Activated CD4-positive, alpha-beta memory T cell treated with anti-CD3 and anti-CD28 coated beads, Interleukin-2, amount 10 ng/mL, durations not matched to agents 7 days and 5 days (primary cell): ENCODE measurements at places on chromosomes 12 and 14.

DNA sequence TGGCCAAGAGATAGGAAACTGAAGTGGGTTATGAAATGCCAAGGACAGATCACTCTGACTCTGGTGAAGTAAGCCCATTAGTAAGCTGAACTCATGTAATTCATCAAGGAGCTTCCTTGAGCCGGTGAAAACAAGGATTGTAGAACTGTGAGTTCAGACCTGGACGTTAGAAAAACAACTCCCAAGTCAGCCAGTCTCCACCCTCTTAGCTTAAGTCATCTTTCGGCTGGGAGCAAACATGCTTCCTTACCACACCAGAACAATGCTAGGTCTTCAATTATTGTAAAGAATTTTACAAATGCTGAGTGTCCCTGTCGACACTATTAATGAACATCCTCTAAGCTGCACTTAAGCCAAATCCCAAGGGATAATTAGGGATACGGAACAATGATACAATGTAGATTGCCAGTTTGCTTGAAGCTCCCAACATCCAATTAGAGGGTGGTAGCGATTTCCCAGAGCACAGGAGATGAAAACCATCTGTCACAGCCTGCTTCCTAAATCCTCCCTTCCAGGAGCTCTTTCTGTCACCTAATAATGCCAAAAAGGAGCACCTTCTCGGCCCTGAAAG is 45.7 kb upstream of the VASH1 start:
- no peak for DNase-seq
- H3K4me3 ChIP-seq: no peak overlapping the region
- peaks cover 4% of the 10 kb centered on the region for H3K4me1 ChIP-seq

DNA sequence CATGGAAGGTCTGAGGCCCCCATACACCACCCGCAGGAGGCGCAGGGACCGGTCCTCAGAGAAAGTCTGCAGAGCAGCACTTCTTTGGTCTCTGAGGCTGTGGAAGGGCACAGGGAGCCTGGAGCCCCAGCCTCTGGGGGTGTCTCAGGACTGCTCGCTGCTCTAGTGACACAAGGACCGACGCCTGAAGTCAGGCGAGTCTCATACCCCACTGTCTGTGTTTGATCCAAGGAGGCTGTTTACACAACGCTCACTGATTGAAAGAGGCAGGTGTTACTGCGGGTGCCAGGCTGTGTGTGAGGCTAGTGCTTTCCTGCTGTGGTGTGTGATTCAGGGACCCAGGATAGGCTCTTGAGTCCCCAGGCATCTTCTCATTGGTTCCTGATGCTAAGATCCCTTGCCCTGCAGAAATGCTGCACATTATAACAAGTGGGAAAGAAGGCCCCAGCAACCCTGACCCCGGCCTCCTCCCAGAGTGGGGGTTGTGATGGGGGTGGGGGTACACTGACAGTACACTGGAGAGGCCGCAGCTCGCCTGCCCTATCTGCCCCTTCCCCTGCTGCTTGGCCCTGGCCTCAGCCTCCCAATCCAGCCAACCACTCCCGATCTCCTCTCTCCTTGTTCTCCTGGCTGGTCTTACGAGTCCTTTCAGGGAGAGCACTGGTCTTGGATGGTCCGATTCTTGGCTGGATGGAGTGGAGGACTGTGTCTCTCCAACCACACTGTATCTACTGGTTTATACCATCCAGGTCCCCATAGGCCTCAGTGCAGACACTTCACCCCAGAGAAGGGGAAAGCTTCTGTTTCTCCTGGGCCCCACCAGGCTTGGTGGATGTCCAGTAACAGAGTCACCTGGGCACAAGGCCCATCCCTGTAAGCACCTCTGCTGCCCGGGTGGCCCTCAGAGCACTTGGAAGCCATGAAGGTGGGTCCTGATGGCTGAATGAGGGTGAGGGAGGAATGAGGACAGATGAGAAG is 6.6 kb downstream of the CACNA2D4 start:
- peaks cover 22% of the 10 kb centered on the region for H3K4me1 ChIP-seq
- DNase-seq: peak; percentile 13
- H3K27ac ChIP-seq: no peak overlapping the region
- no peak overlapping the region for H3K4me3 ChIP-seq
- H3K27me3 ChIP-seq: peaks cover 18% of the 10 kb centered on the region
- peaks cover 3% of the 10 kb centered on the region for H3K36me3 ChIP-seq

DNA sequence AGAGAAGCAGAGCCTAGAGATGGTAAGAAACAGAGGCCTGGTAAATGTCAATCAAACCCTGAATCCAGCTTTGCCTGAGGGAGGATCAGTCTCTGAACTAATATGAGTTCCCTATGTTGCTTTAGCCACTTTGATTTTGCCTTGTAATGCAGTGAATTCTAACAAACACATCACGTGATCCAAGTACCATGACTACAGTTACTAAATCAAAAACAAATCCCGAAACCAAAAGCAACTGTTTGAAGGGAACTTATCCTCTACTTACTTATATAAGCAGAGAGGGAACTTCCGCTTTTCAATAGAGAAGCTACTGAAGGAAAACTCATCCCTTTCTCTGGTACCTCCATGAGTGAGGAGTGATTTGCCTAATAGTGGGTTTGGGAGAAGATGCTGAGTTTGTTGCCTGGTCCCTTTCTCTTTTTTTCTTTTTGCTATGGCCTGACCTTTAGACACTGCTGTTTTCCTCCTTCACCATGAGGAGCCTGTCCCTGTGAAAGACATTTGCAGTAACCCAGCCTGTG is 7.7 kb upstream of the PPTC7 start:
- H3K27ac ChIP-seq: peak overlapping the region; percentile 57
- H3K36me3 ChIP-seq: no peaks in the 10 kb centered on the region
- H3K27me3 ChIP-seq: no peaks in the 10 kb centered on the region
- peaks cover 26% of the 10 kb centered on the region for H3K4me1 ChIP-seq

DNA sequence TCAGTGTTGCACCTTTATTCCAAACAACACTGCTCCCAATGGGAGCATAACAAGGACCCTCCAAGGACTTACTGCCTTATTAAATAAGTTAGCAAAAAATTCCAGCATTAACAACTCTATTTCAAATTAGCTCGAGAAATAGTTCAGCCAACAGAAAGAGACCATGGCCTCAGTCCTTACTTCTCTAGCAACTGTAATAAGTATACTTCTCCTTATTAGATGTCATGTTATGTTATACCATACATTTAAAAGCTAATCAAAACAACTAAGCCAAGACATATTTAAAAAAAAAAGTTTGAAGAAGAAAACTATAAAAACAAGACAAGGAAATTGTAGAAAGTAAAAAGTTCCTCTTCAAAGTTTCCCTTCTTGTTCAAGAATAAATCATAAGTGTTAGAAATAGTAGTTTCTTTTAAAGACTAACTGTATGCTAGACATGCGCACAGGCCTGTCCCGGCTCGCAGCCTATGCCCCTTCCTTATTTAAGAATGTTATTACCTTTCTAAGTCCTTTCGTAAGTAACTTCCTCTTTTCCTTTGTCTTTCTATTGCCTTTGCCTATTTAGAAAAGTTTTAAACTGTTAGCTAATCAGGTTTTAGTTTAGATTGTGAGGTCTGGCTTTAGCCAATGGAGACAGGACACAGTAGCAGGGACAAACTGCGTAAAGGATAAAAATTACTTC is 68.6 kb downstream of the RESF1 start:
- peaks cover 20% of the 10 kb centered on the region for H3K4me1 ChIP-seq
- no peak overlapping the region for H3K27ac ChIP-seq
- no peak overlapping the region for H3K4me3 ChIP-seq

DNA sequence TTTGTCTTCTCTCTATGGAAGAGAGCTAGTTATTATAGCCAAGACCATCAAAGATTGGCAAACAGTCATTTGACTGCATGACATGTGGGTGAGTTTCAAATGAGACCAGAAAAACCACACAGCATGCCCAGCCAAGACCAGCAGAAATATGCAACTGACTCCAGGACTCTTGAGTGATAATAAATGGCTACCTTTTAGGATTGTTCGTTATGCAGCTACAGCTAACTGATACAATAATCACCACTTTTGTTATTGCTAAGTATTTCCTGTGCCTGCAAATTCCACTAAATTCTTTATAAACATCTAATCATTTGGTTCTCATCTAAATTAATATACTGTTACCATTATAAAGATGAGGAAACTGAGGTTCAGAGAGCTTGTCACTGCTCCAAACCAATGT is 528.4 kb upstream of the TBX3 start:
- no peak for DNase-seq
- H3K4me1 ChIP-seq: no peaks in the 10 kb centered on the region
- no peak overlapping the region for H3K4me3 ChIP-seq
- H3K36me3 ChIP-seq: no peaks in the 10 kb centered on the region

GRCh38 chr14:92489394-92490238 is 24.0 kb upstream of the RIN3 start:
- no peak overlapping the region for H3K4me3 ChIP-seq
- no peak for DNase-seq
- peaks cover 6% of the 10 kb centered on the region for H3K4me1 ChIP-seq
- peaks cover 6% of the 10 kb centered on the region for H3K27me3 ChIP-seq
- no peak overlapping the region for H3K27ac ChIP-seq

GRCh38 chr14:103545915-103546651 is 16.4 kb downstream of the BAG5 start:
- H3K36me3 ChIP-seq: no peaks in the 10 kb centered on the region
- H3K27me3 ChIP-seq: no peaks in the 10 kb centered on the region
- H3K4me1 ChIP-seq: no peaks in the 10 kb centered on the region
- DNase-seq: no peak
- H3K27ac ChIP-seq: no peak overlapping the region

- no peak for DNase-seq
- no peaks in the 10 kb centered on the region for H3K4me1 ChIP-seq
- no peaks in the 10 kb centered on the region for H3K27me3 ChIP-seq
These were observed 109.6 kb downstream of the RMST start for GRCh38 chr12:97572220-97572619.

DNA sequence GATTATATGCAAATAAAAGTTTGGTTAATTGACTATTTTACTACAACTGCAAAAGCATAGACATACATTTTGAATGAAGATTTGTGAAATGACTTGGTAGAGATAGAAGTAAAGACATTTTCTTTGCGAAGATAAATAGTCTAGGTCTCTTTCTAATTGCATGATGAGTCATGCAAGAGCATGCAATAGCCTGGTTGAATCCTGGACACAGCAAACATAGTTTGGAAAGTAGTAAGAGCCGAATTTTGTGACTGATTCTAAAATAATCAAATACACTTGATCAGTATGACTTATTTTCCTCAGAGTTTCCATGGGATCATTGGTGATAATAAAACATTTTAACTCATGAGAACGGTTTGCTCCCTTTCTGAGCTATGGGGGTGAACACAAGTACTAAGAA is 27.7 kb upstream of the CAND1 start:
- H3K36me3 ChIP-seq: no peaks in the 10 kb centered on the region
- H3K27me3 ChIP-seq: no peaks in the 10 kb centered on the region
- H3K27ac ChIP-seq: no peak overlapping the region
- DNase-seq: no peak
- H3K4me1 ChIP-seq: no peaks in the 10 kb centered on the region

- no peak overlapping the region for H3K4me3 ChIP-seq
- H3K27ac ChIP-seq: no peak overlapping the region
- H3K36me3 ChIP-seq: no peaks in the 10 kb centered on the region
- H3K27me3 ChIP-seq: peaks cover 3% of the 10 kb centered on the region
- no peaks in the 10 kb centered on the region for H3K4me1 ChIP-seq
These were observed 207.2 kb downstream of the AACS start for GRCh38 chr12:125272383-125272933.

- no peaks in the 10 kb centered on the region for H3K27me3 ChIP-seq
- H3K4me3 ChIP-seq: no peak overlapping the region
- peaks cover 2% of the 10 kb centered on the region for H3K4me1 ChIP-seq
- H3K27ac ChIP-seq: no peak overlapping the region
- DNase-seq: no peak
These were observed 53.3 kb downstream of the TMTC1 start for GRCh38 chr12:29730481-29730880.

GRCh38 chr12:91687052-91688017 is 458.3 kb downstream of the BTG1 start:
- no peaks in the 10 kb centered on the region for H3K36me3 ChIP-seq
- H3K4me3 ChIP-seq: no peak overlapping the region
- no peaks in the 10 kb centered on the region for H3K27me3 ChIP-seq
- no peak for DNase-seq
- no peak overlapping the region for H3K27ac ChIP-seq
- H3K4me1 ChIP-seq: peaks cover 11% of the 10 kb centered on the region
